ENCODE measurements at places on chromosomes 7 and 10.

- DNase-seq = no peak
Observed at GRCh38 chr7:77349141-77349540, 67.0 kb downstream of the GSAP start.

DNA sequence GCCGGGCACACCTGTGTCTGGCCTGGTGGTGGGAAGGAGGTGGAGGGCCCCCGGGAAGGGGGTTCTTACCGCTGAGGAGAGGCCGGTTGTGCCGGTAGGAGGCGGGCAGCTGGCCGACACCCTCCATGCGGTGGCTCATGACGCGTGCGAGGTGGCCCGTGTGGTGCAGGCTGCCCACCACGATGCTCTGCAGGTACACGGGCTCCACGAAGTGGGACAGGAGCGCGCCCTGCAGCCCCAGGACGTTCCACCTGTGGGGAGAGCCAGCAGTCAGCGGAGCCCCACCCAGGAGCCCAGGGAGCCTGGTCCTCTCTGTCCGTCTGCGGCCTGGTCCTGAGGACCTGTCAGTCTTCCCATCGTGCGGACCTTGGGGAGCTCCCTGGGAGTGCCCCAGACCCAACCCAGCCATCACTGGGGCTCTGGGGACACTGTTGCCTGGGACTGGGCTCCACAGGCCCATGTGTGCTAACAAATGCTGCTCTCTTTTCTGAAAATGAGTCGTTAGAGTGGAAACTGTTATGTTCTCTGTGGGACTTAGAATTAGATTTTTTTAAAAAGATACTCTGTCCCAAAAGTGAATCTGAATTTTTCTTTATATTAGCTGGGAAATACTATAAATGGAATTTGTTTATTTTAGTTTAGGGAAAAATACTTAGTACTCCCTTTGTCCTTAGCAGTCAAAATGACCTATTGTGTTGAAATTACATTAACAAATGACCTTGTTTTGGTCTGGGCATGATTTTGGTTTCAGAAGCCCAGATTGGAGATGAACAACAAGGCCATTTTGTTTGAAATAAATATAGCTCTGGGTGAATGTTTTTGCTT is 143.9 kb downstream of the WDR37 start:
- DNase-seq = no peak

- peak; percentile 47 for DNase-seq
Observed at GRCh38 chr10:128178302-128178958, 52.2 kb upstream of the MKI67 start.

DNA sequence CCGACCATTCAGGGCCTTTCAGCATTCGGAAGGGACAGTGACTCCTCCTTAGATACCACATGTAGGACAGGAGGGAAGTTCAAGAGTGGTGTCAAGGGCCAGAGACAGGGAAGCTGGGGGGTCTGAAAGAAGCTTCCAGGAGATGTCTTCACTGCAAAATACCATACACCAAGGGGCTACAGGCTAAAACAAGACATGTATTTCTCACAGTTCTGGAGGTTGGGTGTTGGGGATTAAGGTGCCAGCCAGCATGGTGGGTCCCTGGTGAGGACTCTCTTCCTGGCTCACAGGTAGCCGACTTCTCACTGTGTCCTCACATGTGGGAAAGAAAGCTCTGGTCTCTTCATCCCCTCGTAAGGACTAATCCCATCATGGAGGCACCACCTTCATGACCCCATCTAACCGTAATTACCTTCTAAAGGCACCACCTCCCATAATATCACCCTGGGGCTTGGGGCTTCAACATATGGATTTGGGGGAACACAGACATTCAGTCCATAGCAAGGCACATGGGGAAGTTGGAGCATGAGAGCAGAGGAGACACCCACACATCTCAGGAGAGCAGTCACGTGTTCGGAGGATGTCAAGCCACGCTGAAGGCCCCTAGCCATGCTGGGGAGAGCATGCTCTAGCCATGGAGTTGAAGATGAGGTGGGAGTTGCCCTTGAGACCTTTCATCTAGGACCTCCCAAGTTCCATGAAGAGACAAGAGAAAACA is 73.9 kb upstream of the GDF10 start:
- no peak for DNase-seq

- no peak for DNase-seq
Observed at GRCh38 chr7:41104631-41105030, 598.3 kb downstream of the INHBA start.

- DNase-seq = no peak
Observed at GRCh38 chr10:132535065-132535651, 2.4 kb upstream of the INPP5A start.

- DNase-seq = no peak
Observed at GRCh38 chr10:92432596-92432995, 141.3 kb downstream of the IDE start.

- no peak for DNase-seq
Observed at GRCh38 chr7:94362276-94362675, 32.4 kb upstream of the COL1A2 start.

GRCh38 chr10:79242620-79243152 is 104.6 kb upstream of the PPIF start:
- DNase-seq = peak; percentile 59

- peak; percentile 35 for DNase-seq
Observed at GRCh38 chr7:140084972-140085371, 22.2 kb upstream of the PARP12 start.

GRCh38 chr7:50185208-50185607 is 92.2 kb upstream of the ZPBP start:
- DNase-seq = no peak

DNA sequence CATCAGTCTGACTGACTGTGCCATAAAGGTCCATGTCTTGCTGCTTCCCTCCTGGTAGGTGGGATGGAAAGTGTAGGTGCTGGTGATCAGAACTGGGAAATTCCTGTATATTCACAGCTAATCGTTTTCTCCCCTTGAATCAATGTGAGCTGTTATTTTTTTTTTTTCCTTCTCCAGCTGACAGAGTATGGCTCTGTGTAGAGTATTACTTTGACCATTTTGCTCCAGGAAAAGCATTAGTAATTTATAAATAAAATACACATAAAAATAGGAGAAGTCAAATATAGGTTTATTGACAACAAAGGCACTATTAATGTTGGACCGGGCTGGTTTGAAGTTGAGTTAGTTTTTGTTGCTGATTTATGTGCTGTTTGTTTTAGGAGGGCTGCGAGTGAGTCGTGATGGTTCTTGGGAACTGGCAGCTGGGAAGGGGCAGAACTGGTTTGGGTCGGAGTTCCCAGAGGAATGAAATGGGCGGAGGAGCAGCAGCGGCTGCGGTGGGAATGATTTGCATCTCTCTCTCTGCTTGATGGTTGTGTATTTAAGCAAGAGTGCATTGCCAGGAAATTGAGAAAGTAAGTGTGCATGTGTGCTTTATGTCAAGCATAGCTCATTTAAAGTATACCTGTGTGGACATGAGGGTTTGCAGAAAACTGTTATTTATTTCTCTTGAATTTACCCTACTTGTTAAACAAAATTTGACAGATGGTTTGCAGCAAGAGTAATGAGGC is 80.9 kb downstream of the LRMDA start:
- DNase-seq = no peak

DNA sequence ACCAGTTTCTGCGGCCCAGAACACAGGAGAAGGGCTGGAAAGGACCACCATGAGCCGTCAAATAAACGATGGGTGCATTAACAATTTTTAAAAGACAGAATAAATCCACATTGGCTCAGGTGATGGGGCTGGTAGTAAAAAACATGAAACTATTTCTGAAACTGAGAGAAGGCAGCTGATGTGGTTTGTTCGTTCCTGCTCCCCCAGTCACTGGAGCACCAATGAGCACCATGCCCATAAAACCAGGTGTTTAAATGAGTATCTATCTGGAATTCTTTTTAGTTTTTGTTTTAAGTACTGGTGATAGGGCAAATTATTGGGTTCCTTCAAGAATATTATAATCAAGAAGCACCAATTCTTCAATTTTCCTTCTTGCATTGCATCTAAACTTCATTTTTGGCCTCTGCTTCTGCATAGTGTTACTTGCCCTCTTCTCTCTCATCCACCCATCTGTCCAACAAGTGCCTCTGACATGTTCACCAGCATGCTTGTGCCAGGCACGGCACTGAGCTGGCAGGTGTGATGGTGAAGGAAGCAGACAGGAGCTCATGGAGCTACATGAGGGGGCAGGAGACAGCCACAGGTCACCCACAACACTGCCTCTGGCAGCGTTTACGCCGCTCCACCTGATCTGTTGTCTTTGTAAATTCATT is 65.5 kb downstream of the LARP4B start:
- no peak for DNase-seq

DNA sequence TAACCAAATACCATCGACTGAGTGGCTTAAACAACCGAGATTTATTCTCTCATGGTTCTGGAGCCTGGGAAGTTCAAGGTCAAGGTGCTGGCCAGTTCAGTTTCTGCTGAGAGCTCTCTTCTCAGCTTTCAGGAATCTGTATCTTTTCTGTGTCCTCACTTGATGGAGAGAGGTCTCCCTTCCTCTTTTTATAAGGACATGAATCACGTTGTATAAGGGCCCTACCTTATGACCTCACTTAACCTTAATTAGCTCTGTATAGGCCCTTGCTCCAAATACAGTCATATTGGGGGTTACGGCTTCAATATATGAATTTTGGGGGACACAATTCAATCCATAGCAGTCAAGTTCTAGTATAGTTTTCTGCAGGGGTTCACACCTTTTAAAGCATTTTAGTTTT is 135.2 kb upstream of the ADO start:
- DNase-seq = no peak

DNA sequence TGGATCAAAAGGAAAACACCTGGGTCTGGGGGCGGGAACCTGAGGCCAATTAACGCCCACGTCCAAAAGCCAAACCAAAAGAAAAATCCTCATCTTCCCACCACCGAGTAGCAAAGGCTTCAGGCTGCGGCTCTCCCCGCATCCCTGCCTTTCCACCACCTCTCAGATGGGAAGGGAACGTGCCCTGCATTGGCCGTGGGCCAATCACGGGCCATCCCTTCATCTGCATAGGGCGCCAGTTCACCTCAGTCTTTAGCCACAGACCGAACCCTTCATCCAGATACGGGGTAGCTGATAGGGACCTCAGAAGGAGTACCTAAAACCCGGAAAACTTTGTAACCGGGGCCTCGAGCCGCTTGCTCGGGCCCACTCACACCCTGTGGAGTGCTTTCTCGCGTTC is 626 bp downstream of the PRPF18 start:
- DNase-seq = no peak

DNA sequence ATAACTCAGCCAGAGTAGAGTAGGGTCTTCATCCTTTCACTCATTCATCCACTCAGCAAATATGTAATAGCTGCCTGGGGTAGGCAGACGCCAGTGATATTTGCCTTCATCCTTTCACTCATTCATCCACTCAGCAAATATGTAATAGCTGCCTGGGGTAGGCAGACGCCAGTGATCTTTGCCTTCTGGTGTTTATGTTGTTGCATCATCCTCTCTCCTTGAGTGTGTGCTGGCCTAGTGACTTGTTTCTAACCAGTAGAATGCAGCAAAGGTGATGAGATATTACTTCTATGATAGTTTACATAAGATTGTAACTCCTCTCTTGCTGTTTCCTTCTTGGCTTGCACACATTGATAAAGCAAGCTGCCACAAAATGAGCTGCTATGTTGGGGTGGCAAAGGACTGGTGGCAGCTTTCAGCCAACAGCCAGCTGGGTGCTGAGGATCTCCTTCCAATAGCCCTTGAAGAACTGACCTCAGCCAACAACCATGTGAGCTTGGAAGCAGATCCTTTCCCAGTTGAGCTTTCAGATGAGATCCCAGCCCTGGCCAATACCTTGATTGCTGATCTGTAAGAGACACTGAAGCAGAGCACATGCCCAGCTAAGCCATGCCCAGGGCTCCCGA is 23.2 kb upstream of the MTPN start:
- no peak for DNase-seq

DNA sequence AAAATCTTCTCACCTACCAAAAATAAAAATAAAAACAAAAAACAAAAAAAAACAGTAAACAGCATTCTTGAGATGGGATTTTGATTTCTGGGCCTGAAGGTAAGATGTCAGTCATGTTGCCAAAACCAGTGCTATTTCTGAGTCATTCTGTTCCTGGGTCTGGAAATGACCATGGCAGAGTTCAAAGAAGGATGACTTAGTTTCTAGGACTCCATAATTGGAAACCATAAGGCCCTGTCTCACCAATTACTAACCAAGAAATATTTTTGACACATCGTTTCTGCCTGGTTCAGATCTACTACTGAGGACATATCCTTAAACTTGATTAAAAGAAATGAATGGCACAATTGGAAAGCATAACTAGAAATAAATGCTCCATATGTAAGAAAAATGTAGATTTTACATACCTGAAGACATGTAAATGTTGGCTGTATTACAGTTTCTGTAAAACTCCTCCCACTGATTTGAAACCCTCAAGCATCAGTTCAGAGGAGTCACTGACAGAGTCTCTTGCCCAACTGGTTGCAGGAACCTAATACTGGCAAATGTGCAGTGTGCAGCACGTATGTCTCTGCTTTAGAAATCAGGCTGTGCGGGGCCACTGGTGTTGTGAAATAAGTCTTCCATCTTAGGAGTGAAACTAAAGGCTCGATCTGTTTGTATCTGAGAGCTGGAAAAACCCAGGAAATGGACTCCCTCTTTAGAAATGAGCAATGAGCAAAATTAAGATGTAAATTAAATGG is 84.8 kb upstream of the EGR2 start:
- DNase-seq = no peak

DNA sequence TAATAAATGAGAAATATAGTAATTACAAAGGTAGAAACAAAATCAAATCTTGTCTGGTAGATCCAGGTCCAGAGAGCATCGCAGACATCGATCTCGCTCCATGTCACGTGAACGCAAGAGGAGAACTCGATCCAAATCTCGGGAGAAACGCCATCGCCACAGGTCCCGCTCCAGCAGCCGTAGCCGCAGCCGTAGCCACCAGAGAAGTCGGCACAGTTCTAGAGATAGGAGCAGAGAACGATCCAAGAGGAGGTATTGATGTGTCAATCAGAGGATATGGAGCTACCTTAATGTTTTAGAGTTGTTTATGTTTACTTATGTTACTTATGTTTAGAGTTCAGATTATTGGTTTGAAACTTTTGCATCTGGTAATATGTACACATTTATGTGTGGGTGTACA is 57.8 kb downstream of the LUC7L2 start:
- no peak for DNase-seq

DNA sequence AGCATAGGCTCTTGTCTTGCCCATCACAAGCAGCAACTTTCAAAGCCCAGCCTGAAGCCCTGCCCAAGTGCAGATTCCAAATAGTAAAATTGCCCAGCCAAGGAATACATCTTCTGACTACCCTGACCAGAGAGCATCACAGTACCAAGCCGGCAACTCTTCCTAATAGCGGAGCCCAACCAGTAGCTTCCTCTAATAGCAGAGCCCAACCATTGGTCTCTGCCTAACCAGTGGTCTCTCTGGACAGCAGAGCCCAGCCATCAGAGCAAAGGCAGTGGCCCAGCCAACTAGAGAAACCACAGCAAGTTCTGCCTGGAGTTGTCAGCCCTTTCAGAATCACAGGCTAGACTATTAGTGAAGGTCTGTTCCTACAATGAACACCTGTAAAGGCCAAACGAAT is 285.6 kb downstream of the HGF start:
- no peak for DNase-seq

All from stimulated activated CD4-positive, alpha-beta T cell treated with anti-CD3 and anti-CD28 coated beads, Interleukin-4, amount 100 ng/mL, for 1 hour (primary cell).